ENCODE measurements at places on chromosomes 1 and 21.
A peak's percentile ranks its signal among the peaks of the same experiment; 100 is the strongest.

DNA sequence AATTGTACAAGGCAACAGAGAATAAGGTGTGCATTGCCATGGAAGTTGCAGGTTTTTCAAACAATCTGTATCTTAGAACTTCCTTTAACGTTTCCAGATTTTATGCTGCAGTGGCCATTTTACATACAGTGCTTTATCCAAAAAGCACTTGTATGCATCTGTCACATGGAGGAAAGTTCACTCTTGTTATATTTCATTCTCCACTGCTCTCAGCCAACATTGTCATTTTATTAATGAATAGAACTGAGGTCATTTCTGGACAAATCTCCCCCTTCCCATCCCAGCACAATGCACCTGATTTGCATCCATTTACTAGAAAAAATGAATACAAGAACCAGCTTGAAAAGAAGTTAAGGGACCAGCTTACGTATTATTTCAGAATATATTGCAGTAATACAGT lies 342.0 kb downstream of the USP25 start:
- DNase-seq = no peak

DNA sequence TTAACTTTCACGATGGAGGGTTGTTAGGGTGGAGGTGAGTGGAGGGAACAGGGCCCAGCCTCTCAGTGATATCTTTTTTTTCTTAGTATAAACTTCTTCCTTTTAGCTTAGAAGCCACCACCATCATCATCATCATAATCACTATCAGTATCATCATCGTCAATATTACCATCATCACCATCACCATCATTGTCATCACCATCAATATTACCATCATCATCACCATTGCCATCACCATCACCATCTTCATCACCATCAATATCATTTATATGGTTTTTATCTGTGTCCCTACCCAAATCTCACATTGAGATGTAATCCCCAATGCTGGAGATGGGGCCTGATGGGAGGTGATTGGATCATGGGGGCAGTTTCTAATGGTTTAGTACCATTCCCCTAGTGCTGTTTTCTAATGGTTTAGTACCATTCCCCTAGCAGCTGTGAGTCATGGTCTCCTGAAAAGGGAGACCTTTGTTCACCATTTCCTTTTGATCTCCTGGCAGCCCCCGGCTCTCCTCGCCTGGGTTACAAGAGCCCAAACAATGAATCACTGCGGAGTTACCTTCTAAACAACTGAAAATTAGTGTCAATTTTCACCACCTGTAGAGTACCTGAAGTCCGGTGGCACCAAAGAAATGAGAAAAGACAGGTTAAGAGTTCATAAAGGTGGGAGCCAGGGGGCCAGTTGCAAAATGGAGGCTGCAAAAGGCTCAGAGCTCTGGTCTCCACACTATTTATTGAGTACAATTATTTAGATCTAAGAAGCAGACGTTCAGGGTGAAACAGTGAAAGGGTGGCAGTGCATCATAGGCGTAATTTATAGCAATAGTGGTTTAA lies 3.1 kb upstream of the PLA2G2E start:
- DNase-seq = no peak

DNA sequence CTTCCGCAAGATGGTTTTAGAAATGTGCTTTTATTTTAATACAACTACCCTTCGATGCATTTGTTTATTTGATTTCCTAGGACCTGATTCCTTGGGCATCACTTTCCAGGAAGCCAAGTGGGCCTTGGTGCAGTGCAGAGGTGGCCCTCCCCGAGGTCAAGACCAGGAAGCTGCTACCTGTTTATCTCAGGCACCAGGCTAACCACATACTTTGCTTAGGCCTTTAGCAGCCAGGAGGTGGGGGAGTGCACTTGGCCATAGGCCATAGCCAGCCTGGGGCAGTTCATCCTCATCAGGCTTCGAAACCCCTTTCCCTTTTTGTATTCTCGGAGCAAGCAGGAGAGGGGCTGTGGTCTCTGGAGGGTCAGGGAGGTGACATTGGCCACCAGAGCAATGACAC lies 45.4 kb downstream of the SMYD2 start:
- peak; percentile 77 for DNase-seq

- DNase-seq = no peak
These were observed 17.3 kb upstream of the TTLL10 start for GRCh38 chr1:1156140-1157032.

DNA sequence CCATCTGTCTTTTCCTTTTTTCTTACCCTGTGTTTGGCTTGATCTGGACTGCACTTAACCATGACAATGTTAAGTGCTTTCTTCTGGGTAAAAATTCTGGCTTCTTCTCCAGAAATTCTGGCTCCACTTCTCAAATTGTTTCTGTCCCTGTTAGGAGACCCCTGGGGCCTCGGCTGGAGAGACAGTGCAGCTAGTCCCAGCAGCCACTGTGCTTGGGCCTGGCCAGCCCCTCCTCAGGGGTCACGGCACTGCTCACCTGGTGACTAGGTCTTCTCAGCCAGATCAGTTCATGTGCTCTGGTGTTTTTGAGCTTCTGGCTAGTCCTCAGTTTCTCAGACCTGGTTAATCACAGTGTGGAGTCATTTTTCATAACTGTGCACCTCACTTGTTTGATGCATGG lies 72.4 kb downstream of the ADARB1 start:
- no peak for DNase-seq

DNA sequence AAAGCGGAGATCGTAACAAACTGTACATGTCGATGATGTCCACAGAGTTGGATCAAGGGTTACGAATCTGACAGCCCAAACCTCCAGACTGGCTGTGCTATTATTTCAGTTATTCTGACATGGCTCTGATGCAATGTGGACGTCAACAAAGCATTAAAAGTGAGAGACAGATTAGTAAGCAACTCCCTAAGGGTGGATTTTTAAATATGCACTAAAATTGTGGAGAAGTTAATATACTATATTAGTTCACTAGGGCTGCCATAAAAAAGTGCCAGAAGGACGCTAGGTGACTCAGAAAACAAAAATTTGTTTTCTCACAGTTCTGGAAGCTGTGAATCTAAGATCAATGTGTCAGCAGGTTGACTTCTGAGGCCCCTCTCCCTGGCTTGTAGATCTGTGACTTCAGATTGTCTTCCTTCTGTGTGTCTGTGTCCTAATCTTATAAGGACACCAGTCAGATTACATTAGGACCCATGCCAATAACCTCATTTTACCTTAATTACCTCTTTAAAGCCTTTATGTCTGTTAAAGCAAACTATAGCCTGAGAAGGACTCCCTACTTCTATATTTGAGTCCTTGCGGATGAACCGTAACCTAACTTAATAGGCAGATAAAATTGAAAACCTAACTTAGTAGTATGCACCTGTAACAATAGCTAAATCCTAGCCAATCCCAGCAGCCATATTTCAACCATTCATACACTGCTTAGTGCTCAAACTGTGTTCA lies 66.0 kb upstream of the BACH1 start:
- peak; percentile 68 for DNase-seq

DNA sequence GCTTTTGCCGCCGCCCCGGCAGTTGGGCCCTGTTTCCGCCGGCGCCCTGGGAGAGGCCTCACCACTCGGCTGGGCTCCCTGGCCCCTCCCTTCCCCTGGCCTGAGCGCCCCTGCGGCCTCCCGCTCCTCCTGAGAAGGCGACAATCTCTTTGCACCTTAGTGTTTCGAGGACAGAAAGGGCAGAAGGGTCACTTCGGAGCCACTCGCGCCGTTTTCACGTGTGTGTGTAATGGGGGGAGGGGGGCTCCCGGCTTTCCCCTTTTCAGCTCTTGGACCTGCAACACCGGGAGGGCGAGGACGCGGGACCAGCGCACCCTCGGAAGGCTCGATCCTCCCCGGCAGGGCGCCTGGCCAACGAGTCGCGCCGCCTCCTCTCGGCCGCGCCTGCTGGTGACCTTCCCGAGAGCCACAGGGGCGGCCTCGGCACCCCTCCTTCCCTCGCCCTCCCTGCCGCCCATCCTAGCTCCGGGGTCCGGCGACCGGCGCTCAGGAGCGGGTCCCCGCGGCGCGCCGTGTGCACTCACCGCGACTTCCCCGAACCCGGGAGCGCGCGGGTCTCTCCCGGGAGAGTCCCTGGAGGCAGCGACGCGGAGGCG lies 432 bp upstream of the SIM2 start:
- DNase-seq = no peak

GRCh38 chr1:182682406-182682805 lies 2.0 kb downstream of the RGS8 start:
- no peak for DNase-seq

DNA sequence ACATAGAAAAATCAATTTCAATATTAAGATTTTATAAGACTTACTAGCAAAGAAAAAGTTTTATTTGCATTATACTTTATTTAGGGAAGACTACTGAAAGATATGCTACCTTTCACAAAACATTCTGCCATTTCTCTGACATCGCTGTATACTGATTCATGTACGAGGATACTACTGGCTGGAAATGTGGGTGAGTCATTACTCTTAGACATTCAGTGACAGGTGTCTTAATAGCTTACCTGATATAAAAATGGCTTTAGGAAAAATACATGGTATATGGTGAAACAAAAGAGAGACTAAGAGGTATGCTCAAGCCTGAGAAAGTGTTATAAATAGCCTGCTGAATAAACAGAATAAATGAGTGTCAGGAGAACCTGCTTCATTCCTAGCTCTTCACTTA lies 73.0 kb upstream of the EXO1 start:
- peak; percentile 62 for DNase-seq

DNA sequence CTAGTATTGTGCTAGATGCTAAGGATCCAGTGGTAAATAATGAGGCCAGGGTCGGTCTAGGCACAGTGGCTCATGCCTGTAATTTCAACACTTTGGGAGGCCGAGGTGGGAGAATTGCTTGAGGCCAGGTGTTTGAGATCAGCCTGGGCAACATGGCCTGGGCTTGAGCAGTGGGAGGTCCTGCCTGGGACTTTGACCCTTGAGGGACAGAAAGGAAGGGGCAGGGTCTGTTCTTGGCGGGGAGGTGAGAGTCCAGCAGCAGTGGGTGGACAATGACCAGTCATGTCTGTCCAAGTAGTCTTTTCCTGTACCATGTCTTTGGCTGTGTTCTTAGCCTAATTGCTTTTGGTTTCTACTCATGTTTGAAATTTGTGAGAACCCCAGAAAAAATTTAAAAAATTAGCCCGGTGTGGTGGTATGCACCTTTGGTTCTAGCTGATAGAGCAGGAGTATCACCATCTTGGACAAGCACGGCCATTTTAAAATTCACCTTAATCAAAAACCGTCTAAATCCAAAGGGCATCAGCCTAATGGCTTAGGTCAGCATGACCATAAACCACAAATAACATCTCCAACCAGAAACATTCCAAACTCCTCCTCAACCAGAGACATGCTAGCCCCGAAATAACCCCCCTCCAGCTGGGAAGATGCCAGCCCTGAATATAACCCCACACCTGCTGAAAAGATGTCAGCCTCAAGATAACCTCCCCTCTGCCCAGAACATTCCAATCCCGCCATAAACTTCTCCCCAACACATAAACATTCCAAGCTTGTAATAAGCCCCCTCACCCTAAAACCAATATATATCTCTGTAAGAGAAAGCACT lies 6.8 kb upstream of the AK2 start:
- DNase-seq = no peak

GRCh38 chr21:34531399-34531798 lies 19.4 kb upstream of the KCNE1 start:
- DNase-seq = no peak

DNA sequence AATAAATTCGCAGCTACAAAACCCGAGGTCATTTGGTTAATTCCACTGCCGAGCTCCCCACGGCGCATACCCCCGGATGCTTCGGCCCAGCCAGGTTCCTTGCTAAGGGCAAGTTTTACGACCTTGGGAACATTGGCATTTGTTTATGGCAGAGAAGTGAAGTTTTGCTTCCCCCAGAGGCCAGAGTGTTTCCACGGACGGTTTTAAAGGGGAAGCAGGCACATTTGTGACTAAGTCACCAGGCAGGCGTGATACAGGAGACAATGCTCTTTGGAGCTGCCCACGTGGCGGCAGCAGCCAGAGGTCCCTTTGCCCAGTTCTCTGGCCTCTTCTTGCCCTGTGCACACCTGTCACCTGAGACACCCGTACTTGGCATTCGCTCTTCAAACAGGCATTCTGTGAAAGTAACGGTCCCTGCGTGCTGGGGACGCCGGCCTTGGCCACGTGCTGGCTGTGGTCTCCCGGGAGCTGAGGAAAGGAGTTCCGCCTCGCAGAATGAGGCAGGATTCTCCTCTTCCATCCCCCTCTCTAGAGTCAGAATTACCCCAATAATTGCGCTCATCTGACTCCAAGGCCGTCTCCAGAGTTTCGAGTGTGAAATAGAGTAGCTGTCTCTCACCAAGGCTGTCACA lies 138.3 kb downstream of the PRDM16 start:
- DNase-seq = no peak

DNA sequence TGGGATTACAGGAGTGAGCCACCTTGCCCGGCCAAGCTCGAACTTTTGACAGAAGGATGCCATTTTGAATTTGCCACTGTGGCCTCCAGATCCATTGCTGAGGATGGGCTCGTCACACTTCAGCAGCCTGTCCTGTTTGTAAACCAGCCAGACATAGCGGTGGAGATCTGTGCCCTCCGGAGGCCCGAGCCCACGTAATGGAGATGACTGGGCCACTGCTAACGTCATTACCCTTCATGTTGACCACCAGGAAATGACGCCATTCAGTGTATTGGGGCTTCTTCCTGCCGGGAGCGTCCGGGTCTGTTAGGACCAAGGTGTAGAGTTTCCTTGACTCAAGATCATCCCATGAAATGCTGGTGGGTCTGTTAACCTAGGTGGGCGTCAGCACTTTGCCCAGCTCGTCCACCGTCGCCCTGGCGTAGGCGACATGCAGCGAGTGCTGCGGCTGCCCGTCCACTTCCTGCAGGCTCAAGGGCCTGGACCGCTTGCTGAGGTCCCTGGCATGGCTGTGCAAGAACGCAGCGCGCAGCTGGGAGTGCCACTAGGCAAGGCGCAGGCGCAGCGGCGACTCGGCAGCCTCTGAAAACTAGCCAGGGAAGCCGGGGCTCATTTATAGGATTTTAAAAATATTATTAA lies 40.8 kb downstream of the PTPRC start:
- no peak for DNase-seq

GRCh38 chr1:64624218-64624713 lies 120.6 kb upstream of the RAVER2 start:
- no peak for DNase-seq

GRCh38 chr21:43930848-43931375 lies 65.9 kb downstream of the AGPAT3 start:
- no peak for DNase-seq

- no peak for DNase-seq
These were observed 1.6 kb downstream of the IGSF21 start for GRCh38 chr1:18109058-18109755.

GRCh38 chr1:225595974-225596551 lies 56.9 kb downstream of the ENAH start:
- no peak for DNase-seq

- no peak for DNase-seq
These were observed at the start of gene COL8A2 for GRCh38 chr1:36125129-36125991. Gene COL8A2 (minus strand): TSS chr1:36125222. CDS start chr1:36100242, 24,980 bp downstream.

All from OCI-M1 (cell line).